ENCODE measurements at places on chromosomes 1 and 21.
A peak's percentile ranks its signal among the peaks of the same experiment; 100 is the strongest.

DNA sequence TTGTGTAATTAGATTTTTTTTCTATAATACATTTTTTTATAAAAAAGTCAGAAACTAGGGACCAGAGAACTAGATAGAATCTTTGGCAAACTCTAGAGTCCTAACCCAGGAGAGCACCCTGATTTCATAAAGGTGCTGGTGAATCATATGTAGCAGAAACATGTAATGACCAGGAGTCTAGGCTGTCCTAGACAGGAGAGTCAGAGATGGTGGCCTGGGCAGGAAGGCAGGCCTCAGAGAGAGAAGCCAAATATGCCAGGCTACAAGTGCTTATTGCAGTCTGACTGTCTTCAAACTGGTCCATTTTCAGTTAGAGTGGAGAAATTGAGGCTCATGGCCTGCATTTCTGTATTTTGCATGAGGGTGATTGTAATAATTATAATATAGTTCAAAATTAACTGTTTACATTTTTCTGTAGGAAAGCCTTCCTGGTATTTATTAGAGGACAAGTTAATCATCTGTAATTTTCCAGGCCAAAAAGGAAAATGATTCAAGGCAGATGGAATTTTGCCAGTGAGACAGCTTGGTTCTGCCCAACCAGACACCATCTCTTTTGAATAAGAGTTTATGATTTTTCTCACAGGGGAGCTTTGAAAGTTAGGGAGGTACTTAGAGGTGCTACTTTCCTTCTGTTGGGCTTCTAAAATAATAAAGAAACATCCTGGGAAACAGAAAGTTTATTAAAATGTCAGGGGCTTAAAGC lies 129.8 kb downstream of the S1PR1 start:
- no peak for DNase-seq

DNA sequence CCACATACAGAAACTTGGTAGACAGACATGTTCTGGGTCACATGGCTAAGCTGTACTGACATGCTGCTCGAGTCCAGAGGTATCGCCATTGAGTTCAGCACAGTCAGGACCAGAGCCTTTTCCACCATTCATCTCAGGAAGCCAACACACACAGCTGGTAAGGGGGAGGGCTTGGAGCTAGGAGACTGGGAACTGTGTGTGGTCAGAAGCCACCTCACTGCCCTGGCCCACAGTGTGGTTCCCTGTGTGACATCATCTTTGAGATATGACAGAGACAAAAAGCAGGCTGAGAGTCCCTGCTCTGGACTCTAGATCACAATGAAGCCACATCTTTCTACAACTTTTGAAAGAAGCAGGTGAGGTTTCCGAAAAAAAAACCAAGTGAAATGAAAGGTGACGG lies 107.2 kb downstream of the SIM2 start:
- DNase-seq: no peak

DNA sequence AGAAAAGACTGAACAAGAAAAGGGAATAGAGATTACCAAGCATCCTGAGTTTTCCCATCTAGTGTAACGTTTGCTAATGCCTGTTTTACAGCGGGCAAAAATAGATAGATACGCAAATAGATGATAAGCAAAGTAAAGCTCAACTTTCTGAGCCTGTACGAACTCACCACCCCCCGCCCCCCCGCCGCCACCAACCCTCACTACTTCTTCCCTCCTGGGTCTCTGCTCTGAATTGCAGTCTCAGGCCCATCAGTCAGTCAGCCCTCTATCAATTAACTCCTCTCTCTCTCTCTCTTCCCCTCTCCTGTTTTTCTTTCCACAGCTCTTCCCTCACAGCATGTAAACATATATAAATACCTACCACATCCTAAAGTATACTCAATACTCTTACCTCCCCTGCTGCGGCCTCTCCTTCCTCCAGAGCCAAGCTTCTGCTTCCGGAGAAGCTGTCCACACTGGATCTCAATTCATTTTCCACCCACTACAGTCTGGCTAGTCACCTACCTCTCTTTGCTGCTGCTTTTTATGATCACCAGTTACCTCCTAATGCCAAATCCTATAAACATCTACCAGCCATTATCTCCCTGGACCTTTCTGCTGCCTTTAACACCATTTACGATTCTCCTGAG lies 64.6 kb downstream of the CAPN2 start:
- DNase-seq: no peak

DNA sequence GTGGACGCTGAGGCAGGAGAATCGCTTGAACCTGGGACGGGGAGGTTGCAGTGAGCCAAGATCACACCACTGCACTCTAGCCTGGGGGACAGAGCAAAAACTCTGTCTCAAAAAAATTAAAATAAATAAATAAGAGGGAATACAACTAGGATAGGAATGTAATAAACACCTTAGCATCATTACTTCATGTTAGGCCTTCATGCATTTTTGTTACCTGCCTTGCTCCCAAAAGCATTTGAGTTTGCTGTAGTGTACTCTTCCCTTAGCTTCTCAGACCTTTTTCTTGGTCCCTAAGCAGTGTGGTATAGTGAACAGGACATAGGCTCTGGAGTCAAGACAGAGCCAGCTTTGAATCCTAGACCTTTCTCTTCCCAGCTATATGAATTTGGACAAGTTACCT lies 2.8 kb upstream of the OSCP1 start:
- DNase-seq: no peak

GRCh38 chr1:39204441-39205081 lies at the start of gene MACF1:
Gene MACF1, plus strand, starts transcription at chr1:39204695. Its CDS starts 328 bp downstream, at chr1:39205023.
- DNase-seq: no peak

- no peak for DNase-seq
Observed at GRCh38 chr1:171583591-171584201, 38.3 kb upstream of the MYOCOS start.

- no peak for DNase-seq
Observed at GRCh38 chr1:88801575-88802208, 89.7 kb downstream of the GTF2B start.

- DNase-seq: no peak
Observed at GRCh38 chr1:117584181-117584580, 21.7 kb upstream of the TENT5C start.

DNA sequence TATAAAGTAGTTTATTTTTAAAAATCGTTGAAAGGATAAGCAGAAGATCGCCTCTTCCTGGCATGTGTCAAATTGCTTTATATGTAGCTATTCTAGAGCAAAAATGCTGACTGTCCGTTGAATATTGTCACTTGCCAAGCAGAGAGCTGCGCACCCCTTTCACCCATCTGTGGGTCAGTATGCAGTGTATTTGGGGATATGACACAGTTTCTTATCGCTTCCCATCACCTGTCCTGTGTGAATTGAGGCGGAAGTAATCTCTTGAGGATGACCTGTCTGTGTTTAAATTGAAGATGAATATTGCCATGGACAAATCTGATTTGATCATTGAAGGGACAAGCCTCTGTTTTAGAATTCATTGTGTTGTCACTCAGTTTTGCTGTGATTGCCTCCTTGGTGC lies 52.2 kb downstream of the POFUT2 start:
- DNase-seq: no peak

DNA sequence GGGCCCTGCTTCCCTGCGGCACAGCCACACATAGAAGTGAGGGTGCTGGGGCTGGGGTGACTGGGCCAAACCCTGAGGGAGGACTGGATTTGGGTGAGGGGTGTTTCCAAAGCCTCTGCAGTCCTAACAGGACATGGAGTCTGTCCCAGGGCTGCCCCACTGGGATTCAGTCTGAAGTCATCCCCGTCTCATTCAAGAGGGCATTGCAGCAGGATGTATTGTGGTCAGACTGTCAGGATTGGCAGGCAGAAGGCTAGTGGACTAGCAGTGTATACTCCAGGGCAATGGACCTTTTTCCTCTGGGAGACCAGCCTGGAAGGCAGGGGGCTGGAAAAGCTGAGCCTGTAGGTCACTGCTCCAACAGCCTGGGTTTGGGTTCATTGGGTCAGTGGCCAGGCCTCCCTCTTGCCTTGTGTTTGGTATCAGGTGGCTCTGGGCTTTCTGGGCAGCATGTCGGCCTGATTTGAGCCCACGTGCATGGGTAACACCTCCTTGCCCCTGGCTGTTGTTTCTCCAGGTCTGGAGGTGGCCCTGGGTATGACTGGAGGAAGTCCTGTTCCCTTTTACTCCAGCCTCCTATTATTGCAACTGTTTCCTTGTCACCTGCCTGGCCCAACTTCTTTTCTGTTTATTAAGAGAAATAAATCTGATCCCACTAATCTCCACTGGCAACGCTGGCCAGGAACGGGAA lies 41.0 kb upstream of the SYNC start:
- no peak for DNase-seq

GRCh38 chr1:96211202-96211601 lies 510.4 kb upstream of the PTBP2 start:
- no peak for DNase-seq

- no peak for DNase-seq
Observed at GRCh38 chr1:48735796-48736195, 40.9 kb downstream of the BEND5 start.

DNA sequence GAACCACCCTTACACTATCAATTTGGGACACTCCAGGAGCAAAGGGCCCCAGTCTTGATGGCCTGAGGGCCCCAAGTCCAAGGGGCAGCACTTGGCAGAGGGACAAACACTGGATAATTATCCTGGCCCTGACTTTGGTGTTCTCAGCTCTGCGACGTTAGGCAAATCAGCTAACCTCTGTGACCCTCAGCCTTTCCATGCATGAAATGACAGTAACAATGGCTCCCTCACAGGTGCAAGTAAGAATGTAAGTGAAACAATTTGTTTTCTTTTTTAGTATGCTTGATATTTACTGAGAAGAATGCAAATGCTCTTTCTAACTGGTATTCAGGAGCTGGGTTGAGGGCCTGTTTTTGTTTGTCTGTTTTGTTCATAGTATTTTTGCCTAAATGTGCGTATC lies 61.6 kb upstream of the PRDX6 start:
- DNase-seq: no peak

- DNase-seq: no peak
Observed at GRCh38 chr1:3049905-3050304, 19.1 kb upstream of the PRDM16 start.

DNA sequence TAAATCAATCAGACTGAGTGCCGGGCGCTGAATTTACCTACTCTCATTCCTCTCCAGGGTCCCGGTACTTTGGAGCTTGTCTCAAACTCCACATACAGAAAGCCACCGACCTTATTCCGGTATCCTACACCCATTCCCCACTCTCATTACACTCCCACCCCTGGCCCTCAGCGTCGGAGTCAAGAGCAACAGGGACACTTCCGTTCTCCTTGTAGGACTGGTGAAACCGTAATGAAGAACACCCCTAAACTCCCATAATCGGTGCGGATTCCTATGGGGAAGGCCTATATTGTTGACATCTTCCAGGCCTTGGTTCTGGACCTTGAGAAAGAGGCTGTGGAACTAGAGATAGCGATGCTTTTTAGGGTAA lies 798 bp downstream of the ZBED6 start:
- DNase-seq: peak; percentile 48
